ENCODE measurements at places on chromosomes 7 and 10.

DNA sequence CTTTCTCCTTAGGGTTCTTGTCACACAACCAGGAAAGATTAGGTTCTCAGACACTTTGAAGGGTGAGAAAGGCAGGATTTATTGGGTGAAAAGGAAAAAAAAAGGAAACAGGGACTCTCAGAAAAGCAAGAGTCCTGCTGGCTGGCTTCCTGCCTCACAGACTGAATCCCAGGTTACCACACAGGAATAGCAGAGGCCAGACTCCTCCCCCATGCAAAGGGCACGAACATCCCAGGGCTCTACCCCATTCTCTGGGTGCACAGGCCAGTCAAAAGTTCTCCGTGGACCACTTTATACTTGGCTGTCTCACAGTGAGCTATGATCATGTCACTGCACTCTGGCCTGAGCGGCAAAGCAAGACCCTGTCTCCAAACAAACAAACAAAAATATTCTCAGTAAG, 42.6 kb downstream of the HOXA1 start:
- no peak for DNase-seq

DNA sequence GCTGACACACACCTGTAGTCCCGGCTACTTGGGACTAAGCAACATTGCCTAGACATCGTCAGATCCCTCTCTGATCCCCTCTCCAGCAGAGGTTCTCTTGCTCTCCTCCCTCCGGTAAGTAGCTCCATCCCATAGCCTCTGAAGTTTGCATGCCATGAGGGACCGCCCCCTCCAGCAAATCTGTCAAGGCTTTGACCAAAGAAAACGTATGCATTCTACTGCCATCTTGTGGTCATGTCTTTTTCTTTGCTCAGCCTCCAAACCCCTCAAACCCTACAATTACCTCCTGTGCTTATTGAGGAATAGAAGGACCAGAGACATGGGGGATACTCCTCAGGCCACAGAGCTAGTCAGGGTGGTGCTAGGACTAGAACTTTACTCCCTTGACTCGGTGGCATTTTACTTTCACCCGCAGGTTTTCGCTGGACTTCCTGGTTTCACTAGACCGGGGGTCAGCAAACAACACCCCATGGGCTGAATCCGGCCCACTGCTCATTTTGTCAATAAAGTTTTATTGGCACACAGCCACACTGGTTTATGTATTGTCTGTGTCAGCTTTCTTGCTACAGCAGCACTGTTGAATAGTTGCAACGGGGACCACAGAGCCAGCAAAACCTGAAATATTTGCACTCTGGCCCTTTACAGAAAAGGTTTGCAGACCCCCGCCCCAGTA, 202.6 kb upstream of the FOXK1 start:
- DNase-seq = no peak

DNA sequence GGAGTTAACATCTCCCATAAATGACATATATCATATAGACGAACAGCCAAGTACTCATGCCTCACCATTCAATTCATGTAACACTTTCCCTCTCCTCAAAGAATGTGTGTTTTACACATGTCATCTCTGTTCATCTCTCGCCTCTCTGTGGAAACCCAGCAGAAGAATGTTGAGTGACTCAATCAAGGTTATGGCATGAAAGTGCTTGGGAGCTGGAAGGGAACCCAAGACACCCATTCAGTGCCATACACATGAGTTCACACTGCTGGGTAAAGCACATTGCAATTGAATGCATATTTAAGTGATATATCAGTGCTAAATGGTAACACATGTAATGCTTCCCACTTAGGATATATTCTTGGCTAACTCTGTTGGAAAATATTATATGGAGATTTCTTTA, 322.9 kb downstream of the PTEN start:
- no peak for DNase-seq

GRCh38 chr10:26517141-26517867, 79.2 kb downstream of the APBB1IP start:
- DNase-seq = no peak
